Aorta (tissue), 5 donors: ENCODE measurements at places on chromosomes 4 and X. TPM values are rescaled to one million over a fixed set of nuclear protein-coding genes. Genes with fewer than 3 reads are reported as not detected.

- H3K36me3 ChIP-seq, result no peaks in the 10 kb centered on the region
- H3K27me3 ChIP-seq, result no peaks in the 10 kb centered on the region
- H3K4me1 ChIP-seq, result no peaks in the 10 kb centered on the region
- no peak overlapping the region for H3K27ac ChIP-seq
Measured at GRCh38 chr4:10856271-10856782, 171.8 kb upstream of the CLNK start.

GRCh38 chr4:143360838-143361625, 24.4 kb downstream of the GAB1 start:
- peak overlapping the region; percentile 19 for H3K4me3 ChIP-seq
- H3K36me3 ChIP-seq, result no peaks in the 10 kb centered on the region
- no peaks in the 10 kb centered on the region for H3K27me3 ChIP-seq
- peaks cover 30% of the 10 kb centered on the region for H3K4me1 ChIP-seq
- DNase-seq, result no peak
- H3K27ac ChIP-seq, result peak overlapping the region; percentile 57

DNA sequence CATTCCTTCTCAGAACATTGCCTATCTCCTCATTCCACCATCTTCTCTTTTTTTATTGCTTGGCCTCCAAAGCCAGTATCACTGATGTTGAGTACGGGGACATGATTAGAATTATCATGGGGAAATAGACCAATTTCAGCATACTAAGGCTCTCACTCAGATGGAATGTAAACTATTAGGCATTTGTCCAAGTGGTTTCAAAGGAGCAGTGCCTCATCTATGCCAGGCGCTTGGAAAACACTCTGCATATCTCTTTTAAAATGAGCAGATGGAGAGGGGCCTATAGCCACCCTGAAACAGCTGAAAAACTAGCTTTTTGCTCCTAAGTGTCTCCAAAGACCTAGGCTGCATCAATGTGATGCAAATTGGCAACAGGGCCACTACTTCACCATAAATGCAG, 150.8 kb upstream of the DIPK2B start:
- no peak overlapping the region for H3K4me3 ChIP-seq
- H3K36me3 ChIP-seq, result no peaks in the 10 kb centered on the region
- peak overlapping the region; percentile 51 for H3K27ac ChIP-seq
- H3K4me1 ChIP-seq, result no peaks in the 10 kb centered on the region
- no peak for DNase-seq
- H3K27me3 ChIP-seq, result no peaks in the 10 kb centered on the region

DNA sequence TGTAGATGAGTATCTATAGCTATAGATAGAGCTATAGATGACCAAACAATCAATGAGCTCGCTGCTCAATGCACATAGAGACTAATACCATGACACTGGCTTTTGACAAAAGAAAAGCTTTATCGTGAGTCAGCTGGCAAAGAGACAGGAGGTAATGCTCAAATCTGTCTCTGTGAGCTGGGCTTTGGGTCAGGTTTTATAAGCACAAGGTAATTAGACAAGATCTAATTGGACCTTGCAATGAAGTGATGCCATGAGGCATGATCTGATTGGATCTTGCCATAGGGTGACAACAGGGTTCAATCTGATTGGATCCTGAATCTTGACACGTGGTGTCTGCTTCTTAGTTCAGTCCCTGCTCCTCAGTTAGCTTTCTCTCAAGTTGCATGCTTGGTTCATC, 180.7 kb upstream of the MXRA5 start:
- no peaks in the 10 kb centered on the region for H3K36me3 ChIP-seq
- no peak overlapping the region for H3K4me3 ChIP-seq
- no peaks in the 10 kb centered on the region for H3K4me1 ChIP-seq

DNA sequence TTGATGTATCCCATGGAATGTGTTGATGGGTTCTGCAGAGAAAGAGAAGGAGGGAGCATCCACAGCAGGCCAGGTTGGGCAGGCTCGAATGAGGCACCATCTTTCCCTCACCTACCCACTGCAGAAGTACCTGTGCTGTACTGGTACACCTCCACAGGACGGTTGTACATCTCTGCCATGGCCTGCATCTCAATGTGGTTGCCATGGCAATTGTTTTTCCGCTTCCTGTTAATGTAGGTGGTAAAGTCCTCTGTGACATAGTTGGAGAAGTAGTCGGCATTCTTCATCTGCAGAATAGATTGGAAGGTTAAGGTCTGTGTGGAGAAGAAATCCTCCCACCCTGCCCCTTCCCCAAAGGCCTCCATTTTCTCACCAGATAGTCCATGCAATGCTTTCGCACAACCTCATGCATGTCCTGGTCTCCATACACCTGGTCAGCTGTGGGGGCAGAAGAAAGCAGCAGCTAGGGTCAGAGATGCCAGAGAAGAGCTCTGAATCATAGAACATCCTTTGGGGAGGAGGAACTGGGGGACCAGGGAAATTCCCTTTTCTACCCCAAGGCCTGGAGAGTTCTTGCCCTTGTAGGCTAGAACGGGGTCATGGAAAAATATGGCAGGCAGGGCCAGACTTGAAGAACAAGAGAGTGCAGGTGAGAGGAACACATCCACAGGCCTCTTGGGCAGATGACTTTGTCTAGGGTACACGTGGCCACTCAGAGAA, 15.9 kb upstream of the PIM2 start:
- H3K27ac ChIP-seq, result no peak overlapping the region
- H3K36me3 ChIP-seq, result no peaks in the 10 kb centered on the region
- H3K27me3 ChIP-seq, result no peaks in the 10 kb centered on the region
- H3K4me3 ChIP-seq, result no peak overlapping the region
- peak; percentile 7 for DNase-seq

- H3K27ac ChIP-seq, result no peak overlapping the region
- no peak overlapping the region for H3K4me3 ChIP-seq
- no peaks in the 10 kb centered on the region for H3K36me3 ChIP-seq
- H3K4me1 ChIP-seq, result no peaks in the 10 kb centered on the region
- DNase-seq, result no peak
Measured at GRCh38 chrX:17842769-17843525, 18.2 kb downstream of the RAI2 start.

DNA sequence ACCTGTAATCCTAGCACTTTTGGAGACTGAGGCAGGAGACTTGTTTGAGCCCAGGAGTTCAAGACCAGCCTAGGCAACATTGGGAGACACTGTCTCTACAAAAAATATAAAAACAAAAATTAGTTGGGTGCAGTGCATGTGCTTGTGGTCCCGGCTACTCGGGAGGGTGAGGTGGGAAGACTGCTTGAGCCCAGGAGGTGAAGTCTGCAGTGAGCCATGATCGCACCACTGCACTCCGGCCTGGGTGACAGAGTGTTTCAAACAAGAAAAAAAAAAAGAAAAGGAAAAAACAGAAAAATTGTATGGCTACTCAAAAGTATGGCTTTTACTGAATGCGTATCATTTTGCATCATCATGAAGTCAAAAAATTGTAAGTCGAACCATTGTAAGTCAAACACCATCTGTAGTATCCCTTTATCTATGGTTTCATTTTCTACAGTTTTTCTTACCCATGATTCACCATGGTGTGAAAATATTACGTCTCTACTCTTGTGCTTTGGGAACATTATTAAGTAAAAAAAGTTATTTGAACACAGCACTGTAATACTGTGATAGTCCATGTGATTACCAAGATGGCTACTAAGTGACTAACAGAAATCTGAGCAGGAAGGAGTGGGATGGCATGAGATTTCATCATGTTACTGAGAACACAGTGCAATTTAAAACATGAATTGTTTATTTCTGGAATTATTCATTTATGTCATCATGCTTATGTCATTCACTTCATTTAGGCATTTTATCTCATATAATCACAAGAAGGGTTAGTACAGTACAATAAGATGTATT, 26.5 kb upstream of the MANBA start:
- no peak overlapping the region for H3K4me3 ChIP-seq
- H3K27ac ChIP-seq, result no peak overlapping the region
- DNase-seq, result peak; percentile 53
- H3K27me3 ChIP-seq, result no peaks in the 10 kb centered on the region

DNA sequence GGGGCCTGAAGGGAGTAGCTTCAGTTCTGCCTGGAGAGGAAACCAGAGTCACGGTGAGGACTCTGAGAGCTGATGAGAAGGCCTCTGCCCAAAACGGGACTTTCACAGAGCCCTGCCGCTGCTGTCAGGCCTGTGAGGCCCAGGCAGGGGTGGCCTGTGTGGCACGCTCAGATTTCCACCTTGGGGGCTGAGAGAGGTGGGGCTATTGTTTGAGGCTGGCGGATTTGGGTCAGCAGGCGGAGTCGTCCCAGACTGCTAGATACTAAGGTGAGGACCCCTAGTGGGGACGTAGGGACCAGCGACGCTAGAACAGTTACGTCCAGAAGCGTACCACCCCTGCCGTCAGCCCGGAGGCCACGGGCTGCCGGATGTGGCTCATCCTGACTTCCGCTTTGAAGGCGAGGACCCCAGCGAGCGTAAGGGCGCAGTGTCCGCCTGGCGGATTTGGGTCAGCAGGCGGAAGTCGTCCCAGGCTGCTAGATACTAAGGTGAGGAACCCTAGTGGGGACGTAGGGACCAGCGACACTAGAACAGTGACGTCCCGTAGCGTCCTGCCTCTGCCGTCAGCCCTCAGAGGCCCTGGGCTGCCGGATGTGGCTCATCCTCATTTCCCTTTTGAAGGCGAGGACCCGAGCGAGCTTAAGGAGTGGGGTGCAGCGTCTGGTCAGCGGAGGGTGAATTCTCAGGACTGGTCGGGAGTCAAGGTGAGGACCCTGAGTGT, at the start of gene MAGEB1:
Gene MAGEB1 (plus strand): TSS at position 378 of the 721 bp plus-strand sequence. CDS start 3,348 bp downstream, outside the sequence.
- H3K36me3 ChIP-seq, result no peaks in the 10 kb centered on the region
- H3K27ac ChIP-seq, result no peak within 1 kb of the TSS
- no peak within 1 kb of the TSS for H3K4me3 ChIP-seq
- no peaks in the 10 kb centered on the region for H3K27me3 ChIP-seq

GRCh38 chr4:159400558-159401225, 297.8 kb downstream of the RAPGEF2 start:
- H3K4me1 ChIP-seq, result peaks cover 5% of the 10 kb centered on the region
- H3K36me3 ChIP-seq, result no peaks in the 10 kb centered on the region
- no peak for DNase-seq
- no peak overlapping the region for H3K4me3 ChIP-seq
- no peak overlapping the region for H3K27ac ChIP-seq
- H3K27me3 ChIP-seq, result no peaks in the 10 kb centered on the region

DNA sequence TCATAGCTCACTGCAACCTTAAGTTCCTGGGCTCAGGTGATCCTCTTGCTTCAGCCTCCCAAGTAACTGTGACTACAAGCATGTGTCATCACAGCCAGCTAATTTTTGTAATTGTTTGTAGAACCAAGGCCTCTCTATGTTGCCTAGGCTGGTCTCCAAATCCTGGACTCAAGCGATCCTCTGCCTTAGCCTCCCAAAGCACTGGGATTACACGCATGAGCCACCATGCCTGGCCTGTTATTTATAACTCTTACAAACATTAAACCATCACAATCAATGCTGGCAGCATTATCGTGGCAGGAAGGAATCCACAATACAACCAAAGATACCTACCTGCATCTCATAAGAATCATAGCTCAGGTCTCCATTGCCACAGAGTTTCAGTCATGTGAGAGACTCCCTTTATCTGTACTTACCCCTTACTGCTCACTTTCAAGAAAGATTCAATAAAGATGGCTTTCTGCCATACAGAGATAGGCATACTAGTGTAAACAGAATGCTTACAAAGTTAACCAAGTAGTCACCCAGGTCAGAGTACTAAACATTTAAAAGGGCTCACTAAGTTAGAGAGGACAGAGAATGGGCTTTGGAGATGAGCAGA, 48.5 kb downstream of the SMIM31 start:
- no peaks in the 10 kb centered on the region for H3K27me3 ChIP-seq
- DNase-seq, result no peak
- no peak overlapping the region for H3K27ac ChIP-seq
- H3K4me3 ChIP-seq, result no peak overlapping the region
- no peaks in the 10 kb centered on the region for H3K4me1 ChIP-seq

- H3K27me3 ChIP-seq, result no peaks in the 10 kb centered on the region
- H3K27ac ChIP-seq, result no peak overlapping the region
- no peak for DNase-seq
- no peaks in the 10 kb centered on the region for H3K4me1 ChIP-seq
Measured at GRCh38 chr4:95165926-95166524, 382.7 kb downstream of the UNC5C start.

DNA sequence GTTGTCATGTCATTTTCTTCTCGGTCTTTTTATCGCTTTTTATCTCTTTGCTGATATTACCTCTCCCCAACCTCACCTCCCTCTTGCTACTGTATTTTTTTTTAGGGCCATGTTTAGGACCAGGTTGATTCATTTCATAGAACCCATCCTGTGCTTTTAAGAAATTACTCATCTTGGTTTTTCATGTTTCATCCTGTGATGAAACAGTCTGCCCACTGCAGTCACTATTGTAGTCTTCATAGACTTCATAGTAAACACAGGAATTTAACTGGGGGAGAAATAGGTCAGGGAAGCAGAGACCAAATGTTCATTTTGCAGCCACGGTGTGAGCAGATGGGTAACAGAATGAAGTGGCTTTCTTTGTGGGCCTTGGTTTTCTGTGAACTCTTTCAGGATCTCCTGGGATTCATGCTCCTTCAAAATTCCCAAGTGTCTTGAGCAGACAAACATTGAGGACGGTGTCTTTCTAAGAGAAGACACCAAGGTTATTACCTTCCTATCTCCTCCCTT, 161.8 kb downstream of the NAA11 start:
- DNase-seq, result no peak
- H3K4me1 ChIP-seq, result no peaks in the 10 kb centered on the region
- H3K36me3 ChIP-seq, result no peaks in the 10 kb centered on the region

GRCh38 chr4:53185869-53186585, 179.8 kb downstream of the SCFD2 start:
- H3K27ac ChIP-seq, result peak overlapping the region; percentile 84
- no peaks in the 10 kb centered on the region for H3K36me3 ChIP-seq
- no peak overlapping the region for H3K4me3 ChIP-seq
- peaks cover 7% of the 10 kb centered on the region for H3K4me1 ChIP-seq

DNA sequence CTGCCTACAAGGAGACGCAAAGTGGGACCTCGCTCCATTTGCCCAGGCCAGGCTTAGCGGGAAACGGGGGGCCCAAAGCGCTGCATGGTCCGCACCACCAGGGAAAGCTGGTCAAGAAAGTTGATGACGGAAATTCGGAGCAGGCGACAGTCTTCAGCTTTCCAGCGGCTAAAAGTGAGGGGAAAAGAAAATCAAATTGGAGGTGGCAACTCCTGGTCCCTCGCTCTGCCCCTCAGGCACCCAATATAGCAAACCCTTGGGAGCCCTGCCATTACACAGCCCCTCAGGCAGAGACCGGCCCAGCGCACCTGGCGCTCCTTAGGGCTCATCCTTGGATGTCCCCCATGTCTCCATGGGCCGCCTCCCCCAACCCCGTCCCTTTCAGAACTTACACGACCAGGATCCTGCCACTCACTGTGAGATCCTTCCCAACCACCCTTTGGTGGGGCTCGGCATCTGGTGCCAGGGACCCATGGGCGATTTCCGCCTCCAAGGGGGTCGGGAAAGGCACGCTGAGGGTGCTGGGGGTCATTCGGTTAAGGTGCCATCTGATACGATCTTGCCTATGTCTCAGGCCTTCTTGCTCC, 1.1 kb downstream of the LAGE3 start:
- no peaks in the 10 kb centered on the region for H3K36me3 ChIP-seq
- no peaks in the 10 kb centered on the region for H3K27me3 ChIP-seq
- peak overlapping the region; percentile 55 for H3K4me3 ChIP-seq
- DNase-seq, result peak; percentile 76

The REST gene
- 5.7 TPM for polyA plus RNA-seq

The H2AZ1 gene
- polyA plus RNA-seq, result 189 TPM

The UGDH gene
- 16.8 TPM for polyA plus RNA-seq

The DUX4 gene
- not detected for polyA plus RNA-seq

The ABCB7 gene
- 18.0 TPM for polyA plus RNA-seq
